NT2/D1 (cell line): ENCODE measurements at places on chromosomes 5 and 9.

DNA sequence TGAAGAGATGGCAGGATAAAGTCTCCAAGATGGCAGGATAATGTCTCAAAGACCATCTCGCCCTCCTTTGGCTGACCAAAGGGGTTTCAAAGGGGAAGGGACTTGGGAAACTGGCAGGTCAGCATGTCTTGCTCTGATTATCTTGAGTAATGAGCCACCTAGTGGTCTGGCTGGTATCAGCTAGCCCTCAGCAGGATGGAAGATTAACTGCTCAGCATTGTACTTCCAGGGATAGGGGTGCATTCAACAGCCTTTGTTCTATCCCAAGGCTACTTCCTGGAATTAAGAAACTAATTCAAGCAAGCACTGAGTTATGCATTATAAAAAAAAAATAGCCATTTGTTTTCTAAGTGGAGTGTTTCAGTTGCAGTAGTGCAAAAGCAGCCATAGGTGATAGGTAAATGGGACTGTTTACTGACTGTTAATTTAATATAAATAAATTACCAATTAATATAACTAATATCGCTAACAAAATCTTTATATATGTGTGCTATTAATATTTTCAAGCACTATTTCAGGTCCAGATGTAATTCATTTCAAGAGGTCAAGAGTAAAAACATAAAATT lies 555.5 kb downstream of the CDH9 start:
- peak; percentile 66 for DNase-seq

- no peak for DNase-seq
These were observed 210.9 kb upstream of the CLINT1 start for GRCh38 chr5:158069838-158070237.

- DNase-seq = no peak
These were observed 104.0 kb downstream of the COL23A1 start for GRCh38 chr5:178486239-178486641.

DNA sequence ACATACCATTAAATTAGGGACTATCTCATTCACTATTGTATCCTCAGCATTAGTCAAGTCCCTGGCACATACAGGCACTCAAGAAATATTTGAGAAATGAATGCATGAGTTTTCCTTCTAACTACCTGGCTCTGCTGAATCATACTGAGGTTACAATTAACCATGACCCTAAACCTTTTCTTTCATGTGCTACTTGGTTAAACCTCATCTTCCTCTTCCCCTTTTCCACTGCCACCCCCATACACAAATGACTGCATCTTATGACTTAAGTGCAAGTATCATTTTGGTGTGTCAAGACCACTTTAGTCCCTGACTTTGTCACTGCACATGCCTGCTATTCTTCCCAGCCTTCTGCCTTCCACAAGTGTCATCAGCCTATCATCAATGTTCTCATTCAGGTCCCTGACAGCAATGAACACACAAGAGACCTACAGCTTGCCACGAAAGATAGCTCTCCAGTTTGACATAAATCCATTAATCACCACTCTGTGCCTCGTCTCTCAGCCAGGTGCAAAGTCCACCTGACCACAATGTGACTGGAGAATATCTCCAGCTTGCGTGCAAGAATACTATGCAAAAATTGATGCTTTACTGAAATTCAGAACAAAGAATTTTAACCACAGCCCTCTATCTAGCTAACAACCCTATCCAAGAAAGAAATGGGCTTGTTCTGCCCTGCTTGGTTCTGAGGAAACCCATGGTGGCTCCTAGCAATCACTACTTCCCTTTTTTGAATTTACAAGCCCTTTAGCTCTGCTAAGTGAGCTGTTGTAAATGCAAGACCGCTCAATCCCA lies 74.5 kb downstream of the MAPKAP1 start:
- no peak for DNase-seq

- no peak for DNase-seq
These were observed 14.2 kb downstream of the LPCAT1 start for GRCh38 chr5:1509346-1510085.

DNA sequence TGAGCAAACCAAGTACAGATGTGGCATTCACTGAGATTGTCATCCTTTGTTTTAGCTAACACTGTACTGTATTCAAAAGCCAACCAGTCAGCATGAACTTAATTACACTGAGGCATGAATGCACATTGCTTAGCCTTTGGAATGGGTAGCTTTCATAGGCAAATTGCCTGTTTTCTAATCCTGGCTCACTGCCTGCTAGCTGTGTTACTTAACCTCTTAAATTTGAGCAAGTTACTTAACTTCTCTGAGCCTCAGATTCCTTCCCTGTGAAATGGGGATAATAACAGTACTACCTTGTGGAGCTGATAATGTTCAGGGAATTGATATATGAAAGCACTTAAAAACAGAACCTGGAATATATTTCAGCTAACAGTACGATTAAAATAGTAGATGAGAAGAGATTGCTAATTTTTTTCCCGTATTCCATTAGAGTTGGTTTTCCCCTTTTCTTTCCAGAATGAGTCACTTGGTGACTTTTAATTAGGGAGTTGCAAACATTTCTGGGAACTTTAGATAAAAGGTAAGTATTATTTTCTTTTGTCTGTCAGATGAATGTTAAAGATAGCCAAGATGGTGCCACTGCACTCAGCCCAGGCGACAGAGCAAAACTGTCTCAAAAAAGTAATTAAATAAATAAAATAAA lies 43.9 kb downstream of the ARRDC3 start:
- DNase-seq = peak; percentile 54

- no peak for DNase-seq
These were observed 196.3 kb downstream of the PSAT1 start for GRCh38 chr9:78493166-78493742.

GRCh38 chr5:171295299-171295698 lies 13.7 kb upstream of the TLX3 start:
- DNase-seq = no peak

DNA sequence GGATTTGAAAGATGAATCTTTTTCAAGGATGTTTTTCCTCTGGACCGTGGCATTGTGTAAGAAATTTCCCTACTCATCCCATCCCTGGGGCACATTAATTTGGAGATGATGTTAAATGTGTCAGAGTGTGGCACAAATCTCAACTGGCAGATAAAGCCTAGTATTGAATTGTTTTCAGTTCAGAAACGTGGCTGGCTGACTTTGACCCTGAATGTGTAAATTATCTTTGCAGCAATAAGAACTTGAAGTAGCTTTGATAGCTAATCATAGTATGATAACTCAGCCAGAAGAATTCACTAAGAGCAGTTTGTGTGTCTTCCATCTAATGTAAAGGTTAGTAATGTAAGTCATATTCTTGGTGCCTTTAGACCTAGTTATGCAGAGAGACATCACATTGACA lies 238.4 kb upstream of the DMRT1 start:
- no peak for DNase-seq

DNA sequence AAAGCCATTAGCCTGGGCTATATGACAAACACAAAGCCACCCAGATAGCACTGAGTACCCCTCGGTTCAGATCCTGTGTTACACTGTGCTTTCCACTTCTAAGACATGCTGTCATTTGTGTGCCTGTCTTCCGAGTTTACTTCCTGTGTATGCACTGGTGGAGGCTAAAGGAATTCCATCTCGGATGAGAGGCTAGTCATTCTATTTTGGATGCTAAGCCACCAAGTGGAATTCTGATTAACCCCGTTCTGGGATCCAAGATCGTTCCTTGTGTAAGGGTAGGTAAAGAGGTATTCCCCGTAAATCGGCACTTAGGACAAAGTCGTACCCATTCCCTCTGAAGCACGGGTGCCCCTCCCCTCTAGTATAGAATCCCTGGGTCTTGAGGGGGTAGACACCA lies 8.7 kb downstream of the PROP1 start:
- DNase-seq = no peak

- DNase-seq = peak; percentile 83
These were observed 923 bp upstream of the ZBTB5 start for GRCh38 chr9:37466037-37466709.

- DNase-seq = peak; percentile 95
These were observed 1.2 kb downstream of the LCN15 start for GRCh38 chr9:136762915-136763648.

DNA sequence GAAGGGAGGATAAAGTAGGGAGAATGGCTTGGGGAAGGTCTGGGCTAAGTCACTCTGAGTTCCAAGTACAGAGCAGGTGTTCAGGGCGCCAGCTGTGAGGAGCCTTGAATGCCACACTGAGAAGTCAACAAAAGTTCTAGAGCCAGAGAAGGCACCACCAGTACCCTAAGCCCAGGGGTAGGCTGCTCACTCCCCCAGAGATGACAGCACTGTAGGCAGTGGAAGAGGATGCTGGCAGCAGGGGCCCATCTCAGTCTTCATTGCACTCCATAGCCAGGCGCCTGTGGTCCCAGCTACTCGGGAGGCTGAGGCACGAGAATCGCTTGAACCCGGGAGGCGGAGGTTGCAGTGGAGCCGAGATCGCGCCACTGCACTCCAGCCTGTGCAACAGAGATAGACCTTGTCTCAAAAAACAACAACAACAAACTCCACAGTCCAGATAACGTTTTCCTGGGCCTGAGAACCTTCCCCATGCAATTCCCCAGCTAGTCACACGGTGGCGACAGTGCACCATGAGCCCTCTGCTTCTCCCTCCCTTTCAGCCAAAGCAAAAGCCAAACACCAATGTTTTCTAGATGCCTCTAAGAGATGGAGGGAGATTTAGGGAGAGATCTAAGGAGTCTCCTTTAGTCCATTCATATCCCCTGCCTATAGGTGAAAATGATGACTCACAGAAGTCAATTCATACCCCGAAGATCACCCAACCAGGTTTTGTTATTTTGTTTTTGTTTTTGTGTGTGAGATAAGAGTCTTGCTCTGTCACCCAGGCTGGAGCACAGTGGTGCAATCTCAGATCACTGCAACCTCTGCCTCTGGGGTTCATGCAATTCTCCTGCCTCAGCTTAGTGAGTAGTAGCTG lies 19.8 kb upstream of the NSD1 start:
- no peak for DNase-seq

- no peak for DNase-seq
These were observed at the start of gene DCANP1 for GRCh38 chr5:135447298-135447929. Gene DCANP1 (minus strand): TSS chr5:135447348. CDS start chr5:135447108, 240 bp downstream.

DNA sequence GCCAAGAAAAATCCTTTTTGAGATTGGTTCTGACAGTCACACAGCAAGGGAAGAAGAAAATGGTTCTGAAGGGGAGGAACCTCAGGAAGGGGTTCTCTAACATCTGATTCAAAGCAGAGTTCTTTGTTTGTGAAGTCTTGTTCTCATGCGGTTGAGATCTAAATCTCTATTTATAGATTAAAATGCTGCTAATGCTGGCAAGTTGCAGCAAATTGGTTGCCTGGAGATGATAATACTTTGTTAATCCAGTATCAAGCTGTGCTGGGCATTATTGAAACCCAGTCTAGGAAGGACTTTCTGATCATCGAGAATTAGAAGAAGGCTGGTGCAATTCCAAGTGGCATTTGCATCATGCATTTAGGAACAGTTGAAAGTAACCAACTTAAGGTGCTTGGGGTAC lies 34.0 kb upstream of the SLC28A3 start:
- DNase-seq = no peak

DNA sequence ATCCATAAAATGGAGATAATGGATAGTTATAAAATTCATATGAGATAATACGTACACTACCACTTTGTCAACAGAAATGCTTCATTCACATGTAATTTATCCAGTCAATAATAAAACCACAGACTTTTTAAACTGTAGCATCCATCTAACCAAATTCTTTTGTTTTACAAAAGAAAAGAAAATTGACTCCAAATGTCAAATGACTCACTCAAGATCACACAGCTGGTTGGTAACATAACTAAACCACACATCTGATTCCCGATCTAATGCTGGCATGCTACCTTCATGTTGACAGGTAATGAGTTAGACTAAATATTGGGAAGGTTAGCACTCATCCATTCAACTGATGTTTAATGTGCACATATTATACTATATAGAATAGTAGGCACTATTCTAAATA lies 4.9 kb downstream of the FRMD3 start:
- DNase-seq = no peak

DNA sequence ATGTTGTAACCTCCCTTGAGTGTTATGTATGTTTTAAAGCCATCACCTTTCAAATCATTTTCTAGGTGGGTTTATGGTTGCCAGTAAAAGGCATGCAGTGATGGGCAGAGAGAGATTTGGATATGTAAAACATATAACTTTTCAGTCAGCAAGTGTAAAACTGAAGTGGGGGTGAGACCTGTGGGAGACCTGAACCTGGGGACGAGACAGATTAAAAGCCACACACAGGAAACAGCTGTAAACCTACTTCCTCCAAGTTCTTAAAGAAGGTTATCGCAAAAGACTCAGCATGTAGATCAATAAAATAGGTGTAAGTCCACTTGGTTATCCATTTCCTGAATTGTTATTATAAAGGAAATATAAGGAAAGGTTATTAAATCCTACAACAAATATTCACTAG lies 76.6 kb downstream of the YIPF5 start:
- no peak for DNase-seq

DNA sequence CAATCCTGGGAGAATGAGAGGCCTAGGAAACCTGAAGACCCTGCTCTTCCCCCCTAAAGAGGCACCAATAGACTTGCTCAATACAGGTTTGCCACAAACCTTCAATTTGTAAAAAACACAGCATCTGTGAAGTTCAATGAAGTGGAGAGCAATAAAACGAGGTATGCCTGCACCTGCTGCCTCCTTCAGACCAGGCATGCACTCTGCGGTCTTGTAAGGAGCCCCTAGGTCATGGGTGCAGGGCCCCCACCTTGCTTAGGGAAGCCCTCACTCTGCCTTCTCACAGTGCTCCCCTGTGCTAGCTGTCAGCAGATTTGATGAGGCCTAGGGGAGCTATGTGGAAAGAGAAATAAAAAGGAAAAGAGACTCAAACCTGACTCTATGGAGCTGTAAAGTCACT lies 72.1 kb upstream of the GALNT10 start:
- DNase-seq = no peak

DNA sequence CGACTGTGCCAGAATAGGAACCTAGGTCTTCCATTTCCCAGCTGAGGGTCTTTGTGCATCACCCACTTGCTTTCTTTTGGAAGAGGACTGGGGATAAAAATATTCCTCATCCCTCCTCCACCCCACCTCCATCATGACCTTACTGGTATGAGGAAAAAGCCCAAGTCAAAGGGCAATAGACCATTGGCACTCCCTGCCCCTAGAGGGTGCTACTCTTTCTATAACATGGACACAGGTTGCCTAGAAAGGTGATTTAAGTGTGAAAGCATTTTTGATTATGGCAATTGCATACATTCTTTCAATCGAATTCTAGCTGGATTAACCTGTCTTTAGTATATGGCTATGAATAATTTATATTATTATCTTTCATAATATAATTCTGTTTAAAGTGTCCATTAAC lies 22.8 kb upstream of the ZNF618 start:
- no peak for DNase-seq

DNA sequence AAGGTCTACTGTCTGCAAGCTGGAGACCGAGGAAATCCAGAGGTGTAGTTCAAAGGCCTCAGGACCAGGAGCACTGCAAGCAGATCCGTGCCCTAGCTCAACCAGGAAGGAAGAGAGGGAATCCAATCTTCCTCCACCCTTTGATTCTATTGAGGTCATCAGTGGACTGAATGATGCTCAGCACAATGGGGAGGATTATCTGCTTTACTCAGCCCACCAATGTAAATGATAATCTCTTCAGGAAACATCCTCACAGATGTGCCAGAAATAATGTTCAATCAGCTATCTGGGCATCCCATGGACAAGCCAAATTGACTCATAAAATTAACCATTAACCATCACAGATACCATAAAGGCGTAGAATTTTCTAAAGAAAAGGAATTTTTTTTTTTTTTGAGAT lies 92.0 kb downstream of the BASP1 start:
- no peak for DNase-seq

- DNase-seq = no peak
These were observed 67.5 kb upstream of the ACTBL2 start for GRCh38 chr5:57550132-57550531.

- no peak for DNase-seq
These were observed 18.7 kb upstream of the RHOBTB3 start for GRCh38 chr5:95712347-95712958.
